ENCODE measurements at places on chromosomes 6 and 20.

DNA sequence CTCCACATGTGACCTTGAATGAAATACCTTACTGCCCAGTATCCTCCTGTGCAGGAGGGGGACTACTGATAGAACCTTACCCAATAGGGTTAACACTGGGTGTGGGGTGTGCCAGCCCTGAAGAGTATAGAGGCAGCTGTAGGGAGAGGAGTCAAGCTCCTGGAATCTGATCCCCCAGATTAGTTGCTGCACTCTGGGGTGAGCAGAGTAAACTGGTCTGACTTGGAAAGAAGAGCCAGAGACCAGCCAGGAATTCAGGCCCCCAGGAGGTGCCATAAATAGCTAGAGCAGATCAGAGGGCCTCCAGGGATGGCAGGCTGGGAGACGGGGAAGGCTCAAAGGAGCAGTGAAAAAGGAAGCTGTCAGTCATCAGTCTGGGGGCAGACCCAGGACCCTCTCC lies 3.5 kb upstream of the APOBEC2 start:
- no peak for DNase-seq

DNA sequence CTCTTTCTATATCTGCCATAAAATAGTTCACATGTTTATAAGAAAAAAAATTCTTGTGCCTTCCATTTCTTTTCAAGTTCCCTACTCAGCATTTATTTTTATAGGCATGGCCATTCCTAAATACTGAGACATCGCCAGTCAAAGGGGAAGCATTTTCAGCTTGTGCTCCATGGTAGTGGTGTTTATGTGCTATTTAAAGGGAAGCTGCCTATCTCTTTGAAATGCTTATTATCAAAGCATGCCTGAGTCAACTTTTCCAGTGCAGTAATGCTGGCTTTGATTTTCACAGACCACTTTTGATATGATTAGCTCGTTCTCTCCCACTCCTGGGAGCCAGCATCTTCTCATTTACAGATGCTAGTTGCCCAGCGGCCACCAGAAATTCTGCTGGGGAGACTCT lies 124.1 kb upstream of the RIN2 start:
- DNase-seq, result no peak

- peak; percentile 31 for DNase-seq
Measured at GRCh38 chr6:5665173-5665572, 341.6 kb downstream of the NRN1 start.

GRCh38 chr6:142721215-142721920 lies 223.6 kb downstream of the HIVEP2 start:
- DNase-seq, result no peak

DNA sequence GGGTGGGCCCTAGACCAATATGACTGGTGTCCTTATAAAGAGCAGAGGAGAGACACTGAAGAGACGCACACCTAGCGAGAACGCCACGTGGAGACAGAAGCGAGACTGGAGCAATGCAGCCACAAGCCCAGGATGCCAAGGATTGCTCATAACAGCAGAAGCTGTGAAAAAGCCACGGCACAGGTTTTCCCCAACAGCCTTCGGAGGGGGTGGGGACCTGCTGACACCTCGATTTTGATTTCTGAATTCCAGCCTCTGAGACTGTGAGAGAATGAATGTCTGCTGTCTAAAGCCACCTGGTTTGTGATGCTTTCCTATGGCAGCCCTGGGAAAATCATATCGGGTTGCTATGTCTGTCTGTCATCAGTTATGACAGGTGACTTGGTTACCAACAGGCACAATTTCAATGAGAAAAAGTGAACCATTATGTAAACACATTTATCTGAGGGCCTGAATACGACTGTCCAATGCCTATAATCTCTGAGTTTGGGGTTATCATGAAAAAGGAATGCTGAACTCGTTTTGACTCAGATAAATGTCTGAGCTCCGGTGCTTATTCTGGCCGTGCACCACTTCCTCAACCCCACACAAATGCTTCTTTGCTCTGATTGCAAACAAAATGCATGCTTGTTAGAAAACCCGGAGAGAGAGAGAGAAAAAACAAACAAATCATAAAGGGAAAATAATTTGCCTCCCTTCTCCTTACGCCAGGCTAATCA lies 769.7 kb downstream of the PTPRT start:
- no peak for DNase-seq

GRCh38 chr6:162493917-162494316 lies 233.6 kb downstream of the PRKN start:
- DNase-seq, result no peak

All from CD4-positive, alpha-beta T cell (primary cell).